ENCODE measurements at places on chromosomes 6 and 20.
A peak's percentile ranks its signal among the peaks of the same experiment; 100 is the strongest.

DNA sequence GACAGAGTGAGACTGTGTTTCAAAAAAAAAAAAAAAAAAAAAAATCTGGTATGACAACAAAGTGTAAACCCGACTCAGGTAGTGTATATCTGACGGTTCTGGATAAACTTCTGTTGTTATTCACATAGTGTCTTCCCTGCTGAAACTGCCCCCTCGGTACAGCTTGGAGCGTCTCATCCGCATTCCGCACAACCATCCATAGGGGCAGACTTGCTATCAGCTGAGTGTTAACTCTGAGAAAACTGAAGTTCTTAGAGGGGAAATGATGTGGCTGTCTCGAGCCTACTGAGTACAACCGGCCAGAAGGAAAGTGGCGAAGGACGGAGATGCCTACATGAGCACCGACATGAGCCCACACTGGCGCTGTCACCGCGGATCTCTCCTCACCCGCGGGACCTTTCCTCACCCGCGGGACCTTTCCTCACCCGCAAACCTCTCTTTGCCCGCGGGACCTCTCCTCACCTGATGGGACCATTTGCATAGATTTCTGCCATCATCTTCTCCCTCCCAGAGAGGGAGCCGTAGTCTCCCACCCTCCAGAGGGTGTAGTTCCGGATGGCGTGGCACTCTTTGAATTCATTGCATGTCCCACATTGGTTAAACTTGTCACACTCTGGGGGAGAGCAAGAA, 9.8 kb downstream of the CTSZ start:
- DNase-seq: no peak

DNA sequence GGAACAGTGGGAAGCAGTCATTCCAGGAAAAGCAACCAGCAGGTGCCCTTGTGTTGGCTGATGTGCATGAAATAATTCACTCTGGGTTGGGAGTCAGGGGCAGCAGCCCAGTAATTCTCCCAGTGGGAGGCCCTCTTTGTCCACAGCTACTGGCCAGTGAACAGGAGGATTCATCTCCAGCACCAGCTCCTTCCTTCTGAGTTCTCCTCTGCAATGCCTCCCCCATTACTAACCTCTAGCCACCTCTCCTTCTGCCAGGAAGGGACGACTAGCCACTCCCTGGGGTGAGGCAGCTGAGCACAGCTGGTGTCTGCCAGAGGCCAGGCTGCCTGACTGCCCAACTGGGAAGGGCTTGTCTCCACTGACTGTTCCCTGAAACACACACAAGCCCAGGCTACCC, 12.5 kb upstream of the R3HDML start:
- no peak for DNase-seq

GRCh38 chr6:6251555-6252280, 68.7 kb downstream of the F13A1 start:
- no peak for DNase-seq

DNA sequence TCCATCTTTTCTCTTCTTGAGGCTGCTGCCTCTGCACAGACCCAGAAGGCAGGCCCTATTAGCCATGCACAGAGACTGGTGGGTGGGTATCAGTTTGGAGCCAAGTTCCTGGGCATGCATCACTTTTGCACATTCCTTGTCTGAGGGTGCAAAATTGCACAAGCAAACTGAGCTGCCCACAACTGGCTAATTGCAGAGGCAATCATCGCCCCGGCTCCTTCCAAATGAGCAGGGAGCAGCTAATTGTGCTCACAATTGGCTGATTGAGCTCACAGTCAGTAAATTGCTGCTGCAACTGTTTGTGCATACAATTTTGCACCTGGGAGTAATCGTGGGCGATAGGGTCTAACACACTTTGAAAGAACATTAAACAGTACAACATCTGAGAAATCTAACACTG, 511.4 kb downstream of the DHX35 start:
- no peak for DNase-seq

DNA sequence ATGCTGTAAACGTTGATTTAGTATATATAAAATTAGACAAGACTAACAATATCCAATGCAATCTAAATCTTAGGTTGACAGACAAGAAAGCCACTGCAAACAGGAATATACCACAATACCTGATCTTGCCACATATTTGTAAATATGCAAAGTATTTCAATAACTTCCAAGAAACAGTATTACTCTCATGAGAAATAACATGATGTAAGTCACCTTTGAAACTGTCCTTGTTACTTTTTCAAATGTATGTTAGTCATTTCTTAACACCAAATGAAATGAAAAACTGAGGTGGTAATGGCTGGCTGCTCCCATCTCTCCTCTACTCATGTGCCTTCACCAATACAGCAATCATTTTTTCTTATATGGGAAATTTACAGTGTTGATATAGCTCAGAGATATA, 118.7 kb downstream of the ATG5 start:
- DNase-seq: no peak

GRCh38 chr20:64210656-64211369, 44.7 kb upstream of the PCMTD2 start:
- DNase-seq: no peak

DNA sequence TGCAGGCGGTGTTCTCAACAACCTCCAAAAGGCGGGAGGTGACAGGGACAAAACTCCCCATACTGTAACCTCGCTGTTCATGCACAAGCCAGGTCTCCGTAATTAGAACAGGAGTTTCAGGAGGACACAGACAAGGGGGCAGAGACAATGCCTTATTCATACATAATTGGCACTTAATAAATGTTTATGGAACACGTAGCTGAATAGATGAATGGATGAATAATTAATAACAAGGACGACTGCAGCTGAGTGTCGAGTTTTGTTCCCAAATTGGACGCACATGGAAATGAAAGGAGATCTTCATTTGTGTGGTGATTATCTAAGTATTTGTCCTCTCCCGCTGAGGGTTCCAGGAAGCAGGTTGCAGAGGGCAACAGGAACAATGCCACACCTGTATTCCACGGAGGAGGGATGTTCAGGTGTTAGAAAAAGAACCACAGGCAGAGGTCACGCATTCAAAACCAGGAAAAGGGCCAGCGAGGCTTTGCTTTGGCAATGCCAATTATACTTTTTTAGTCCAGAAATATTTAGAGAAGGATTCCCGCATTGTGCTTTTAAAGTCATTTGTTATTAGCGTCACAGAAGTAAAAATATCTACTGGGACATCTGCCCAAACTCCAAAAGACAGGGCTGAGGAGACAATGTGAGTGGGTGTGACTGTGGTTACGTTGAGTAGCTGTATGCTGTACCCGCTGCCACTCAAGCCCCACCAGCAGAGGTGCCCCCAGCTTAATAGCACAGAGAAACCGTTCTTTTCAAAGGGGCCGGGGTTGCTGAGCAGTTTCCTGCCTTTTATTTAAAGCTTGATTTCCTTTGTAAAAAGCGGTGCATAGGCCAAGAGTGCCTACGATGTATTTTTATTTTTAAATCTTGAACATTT, 123.3 kb downstream of the PXDC1 start:
- DNase-seq: no peak

DNA sequence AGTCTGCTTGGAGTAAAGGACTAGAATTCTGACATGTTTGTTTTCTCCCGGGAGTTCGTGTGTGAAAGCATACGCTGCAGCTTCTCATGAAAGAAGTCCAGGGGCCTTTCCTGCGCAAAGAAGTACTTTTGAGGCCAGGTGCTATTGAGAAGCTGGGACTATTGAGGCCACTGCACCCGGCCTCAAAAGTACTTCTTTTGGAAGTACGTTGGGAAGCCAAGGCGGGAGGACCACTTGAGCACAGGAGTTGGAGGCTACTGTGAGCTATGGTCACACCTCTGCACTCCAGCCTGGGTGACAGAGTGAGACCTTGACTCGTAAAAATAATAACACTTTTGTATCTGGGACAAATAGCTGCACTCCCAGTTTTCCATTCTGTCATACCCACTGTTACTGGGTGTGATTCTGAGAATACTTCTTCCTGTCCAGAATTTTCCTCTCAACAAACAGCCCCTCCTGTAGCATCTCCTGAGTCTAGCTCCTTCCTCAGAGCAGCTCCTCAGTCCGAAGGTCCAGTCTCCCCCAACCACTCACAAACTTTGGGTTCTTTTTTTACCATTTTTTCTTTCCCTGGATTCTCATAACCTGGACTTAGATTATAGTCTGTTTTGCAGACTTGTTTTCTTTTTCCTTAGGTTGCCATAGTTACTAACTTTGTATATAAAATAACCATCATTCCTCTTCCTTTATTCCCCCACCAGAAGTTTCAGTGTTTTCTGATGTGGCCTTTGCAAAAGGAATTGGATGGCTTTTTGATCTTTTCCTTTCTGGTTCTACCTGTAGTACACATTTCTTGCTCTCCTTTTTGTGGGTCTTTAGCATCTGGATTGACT, 12.7 kb downstream of the STK35 start:
- DNase-seq: no peak

GRCh38 chr6:159466926-159467325, 226.1 kb downstream of the SOD2 start:
- DNase-seq: no peak

DNA sequence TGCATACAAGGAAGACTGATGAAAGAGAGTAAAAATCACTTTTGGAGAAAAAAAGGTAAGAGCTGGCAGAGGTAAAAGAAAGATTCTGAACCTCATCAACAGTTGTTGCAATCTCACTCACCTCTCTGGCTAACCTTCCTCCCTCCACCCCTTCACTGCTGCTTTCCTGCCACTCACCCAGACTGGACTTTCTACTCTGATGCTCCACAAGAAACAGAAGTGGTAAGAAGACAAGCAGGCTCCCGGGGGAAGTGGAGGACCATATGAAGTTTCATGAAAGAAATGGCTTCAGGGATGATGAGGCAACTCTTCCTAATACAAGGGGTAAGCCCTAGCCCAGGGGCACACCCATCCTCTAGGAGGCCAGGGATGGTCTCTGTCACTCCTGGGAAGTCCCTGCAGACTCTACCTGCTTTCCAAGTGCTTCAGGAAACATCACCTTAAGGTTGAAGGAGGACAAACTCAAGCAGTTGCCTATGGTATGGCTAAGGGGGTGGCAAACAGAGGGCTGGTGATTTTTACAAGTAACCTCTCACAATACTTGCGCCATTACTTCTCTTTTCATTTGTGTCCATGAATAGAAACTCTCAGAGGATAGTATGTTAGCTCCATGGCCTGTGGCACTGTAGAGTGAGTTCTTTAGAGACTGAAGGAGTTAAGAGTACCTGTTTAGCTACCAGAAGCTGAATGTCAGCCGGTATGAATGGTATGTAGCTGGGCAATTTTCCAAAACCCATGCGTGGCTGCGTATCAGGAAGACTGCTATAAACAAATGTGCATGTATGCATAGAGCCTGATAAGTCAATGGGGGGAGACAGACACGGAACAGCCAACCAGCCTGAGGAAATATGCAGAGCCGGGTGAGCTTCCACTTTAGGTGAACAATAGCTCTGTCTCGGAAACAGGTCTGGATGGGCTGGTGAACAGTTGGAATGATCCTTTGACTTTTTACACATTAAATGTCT, 112.0 kb downstream of the BACH2 start:
- no peak for DNase-seq

GRCh38 chr6:36524871-36525270, 22.4 kb downstream of the STK38 start:
- DNase-seq: no peak

- DNase-seq: peak; percentile 91
Observed at GRCh38 chr20:44586289-44586911, 4.0 kb downstream of the PKIG start.

DNA sequence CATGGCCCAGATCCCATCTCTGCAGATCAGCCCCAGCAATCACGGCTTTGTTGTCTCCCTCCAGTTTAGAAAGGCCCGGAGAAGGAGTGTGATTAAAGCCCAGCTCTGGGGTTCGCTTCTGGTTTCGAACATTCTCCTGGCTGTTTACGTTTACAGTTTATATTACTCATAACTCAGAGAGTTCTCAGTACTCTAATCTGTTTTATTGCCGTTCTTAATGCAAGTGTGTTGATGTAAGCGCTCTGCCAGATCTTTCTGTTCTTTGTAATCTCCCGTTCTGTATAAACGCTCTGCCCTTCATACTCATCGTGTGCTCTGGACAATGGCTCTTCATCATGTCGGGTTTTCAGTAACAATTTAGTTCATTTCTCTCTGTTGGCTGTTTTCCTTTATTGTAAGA, 118.0 kb upstream of the PRND start:
- no peak for DNase-seq

GRCh38 chr6:66128243-66128642, 421.2 kb upstream of the EYS start:
- DNase-seq: no peak

DNA sequence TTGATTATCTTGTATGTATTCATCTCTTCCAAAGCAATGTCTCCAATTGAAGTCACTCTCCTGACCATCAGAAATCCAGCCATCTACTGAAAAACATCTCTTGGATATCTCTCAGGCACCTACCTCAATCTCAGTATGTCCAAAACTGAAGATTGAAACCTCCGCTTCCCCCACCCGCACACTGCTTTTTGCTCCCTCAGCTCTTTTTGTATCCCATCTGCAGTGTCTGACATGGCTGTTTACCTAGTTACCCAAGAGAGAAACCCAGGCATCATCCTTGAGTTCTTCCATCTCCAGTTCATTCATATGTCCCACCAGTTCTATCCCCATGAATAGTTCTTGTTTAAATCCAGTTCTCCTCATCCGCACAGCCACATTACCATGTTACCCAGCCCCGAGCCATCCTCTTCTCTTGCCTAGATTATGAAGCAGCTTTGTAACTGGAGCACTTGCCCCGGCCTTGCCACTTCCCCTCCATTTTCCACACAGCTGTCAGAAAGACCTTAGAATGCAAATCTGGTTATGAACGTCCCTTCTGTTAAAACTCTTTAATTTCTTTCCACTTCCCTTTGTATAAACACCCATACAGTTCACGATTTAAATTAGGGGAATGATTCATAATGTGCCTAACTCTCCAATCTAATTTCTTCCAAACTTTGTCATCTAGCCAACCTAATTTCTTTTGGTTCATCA, 40.5 kb upstream of the GCLC start:
- no peak for DNase-seq

- DNase-seq: no peak
Observed at GRCh38 chr6:129504456-129504855, 205.5 kb downstream of the ARHGAP18 start.

DNA sequence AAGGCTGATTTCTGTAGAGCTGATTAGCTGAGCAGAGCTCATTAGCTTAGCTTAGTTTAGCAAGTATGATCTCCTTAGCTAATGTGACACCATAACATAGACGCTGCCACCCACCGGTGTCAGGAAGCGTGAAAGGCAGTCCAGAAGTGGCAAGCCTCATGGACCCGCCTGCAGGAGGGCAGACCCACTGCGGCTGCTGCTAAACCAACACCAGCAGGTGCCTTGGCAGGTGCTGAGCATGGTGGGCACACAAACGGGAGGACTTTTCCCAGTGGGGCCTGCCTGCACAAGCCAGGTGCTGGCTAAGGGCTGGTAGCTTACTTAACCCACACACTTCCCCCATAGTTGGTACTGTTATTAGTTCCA, 22.7 kb downstream of the ZDHHC14 start:
- DNase-seq: no peak

Data from GF-D8 (cell line).